ENCODE measurements at places on chromosomes 4 and X.

GRCh38 chr4:118765399-118765798 lies 70.5 kb downstream of the SEC24D start:
- DNase-seq, result peak; percentile 93

- DNase-seq, result no peak
Observed at GRCh38 chr4:152448038-152448707, 87.7 kb downstream of the FBXW7 start.

DNA sequence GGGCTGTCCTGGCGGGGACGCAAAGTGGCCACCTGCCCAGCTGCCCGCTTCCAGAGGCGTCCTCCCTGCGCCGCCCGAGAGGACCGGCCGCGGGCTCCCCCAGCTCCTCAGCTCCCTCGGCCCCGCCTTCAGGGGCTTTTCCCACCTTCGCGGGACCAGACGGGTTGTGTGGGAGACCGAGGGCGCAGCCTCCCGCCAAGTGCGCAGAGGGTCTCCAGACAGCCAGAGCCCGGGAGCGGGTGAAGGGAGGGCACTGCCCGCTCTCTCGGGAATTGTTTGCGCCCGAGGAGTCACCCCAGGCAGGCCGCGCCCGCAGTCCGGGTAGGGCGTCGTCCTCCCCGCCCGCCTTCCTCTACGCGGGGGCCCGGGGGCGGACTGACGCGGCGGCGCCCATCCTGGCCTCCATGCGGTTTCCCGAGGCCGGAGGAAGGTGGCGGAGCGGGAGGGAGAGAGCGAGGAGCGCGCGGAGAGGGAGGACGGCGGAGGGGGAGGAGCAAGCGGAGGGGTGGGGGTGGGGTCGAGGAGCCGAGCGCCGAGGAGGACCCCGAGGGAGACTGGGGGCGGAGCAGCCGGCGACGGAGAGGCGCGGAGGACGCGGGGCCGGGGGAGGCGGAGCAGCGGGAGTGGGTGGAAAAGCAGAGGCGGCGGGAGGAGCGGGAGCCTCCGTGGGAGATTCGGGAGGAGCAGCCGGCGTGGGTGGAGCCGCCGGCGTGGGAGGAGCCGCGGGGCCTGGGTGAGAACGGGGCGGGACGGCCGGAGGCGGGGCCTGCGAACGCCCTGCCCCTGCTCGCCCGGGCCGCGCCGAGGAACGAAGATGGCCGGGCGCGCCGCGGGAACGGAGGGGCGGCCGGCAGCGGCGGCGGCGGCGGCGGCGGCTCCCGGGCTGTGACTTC lies 47.5 kb downstream of the CLDN34 start:
- peak; percentile 55 for DNase-seq

DNA sequence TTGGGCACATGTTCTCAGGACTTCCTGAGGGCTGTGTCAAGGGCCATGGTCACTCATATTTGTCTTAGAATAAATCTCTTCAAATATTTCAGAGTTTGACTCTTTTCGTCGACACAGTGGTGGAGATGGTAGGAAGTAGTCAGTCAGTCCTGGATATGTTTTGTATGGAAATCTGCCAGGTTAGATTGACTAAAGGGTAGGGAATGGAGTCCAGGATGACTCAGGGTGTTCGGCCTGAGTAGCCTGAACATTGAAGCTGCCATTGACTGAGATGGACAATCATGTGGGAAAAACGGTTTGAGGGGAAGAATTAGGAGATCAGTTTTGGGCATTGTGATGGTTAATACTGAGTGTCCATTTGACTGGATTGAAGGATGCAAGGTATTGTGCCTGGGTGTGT lies 177.1 kb upstream of the CENPE start:
- DNase-seq, result no peak

- no peak for DNase-seq
Observed at GRCh38 chrX:12871257-12871656, 4.4 kb downstream of the TLR7 start.

DNA sequence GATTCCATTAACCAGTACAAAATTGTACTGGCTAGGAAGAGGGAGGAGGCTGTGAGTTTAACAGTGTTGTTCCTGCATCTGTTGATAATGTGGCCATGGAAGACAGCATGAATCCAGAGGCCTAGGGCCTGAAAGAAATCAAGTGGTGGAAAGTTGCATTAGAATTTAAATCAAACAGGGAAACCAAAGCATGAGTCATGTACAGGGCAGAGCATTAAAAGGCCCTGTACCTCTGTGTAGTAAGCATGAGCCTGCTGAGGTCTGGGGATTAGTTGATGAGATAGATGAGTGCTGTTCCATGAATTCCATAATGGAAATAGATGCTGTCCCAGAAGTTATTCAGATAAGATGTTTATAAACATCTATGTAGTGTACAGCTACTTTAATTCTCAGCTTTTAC lies 58.3 kb downstream of the MID1IP1 start:
- no peak for DNase-seq

- DNase-seq, result no peak
Observed at GRCh38 chr4:121156822-121157769, 7.0 kb downstream of the TNIP3 start.

DNA sequence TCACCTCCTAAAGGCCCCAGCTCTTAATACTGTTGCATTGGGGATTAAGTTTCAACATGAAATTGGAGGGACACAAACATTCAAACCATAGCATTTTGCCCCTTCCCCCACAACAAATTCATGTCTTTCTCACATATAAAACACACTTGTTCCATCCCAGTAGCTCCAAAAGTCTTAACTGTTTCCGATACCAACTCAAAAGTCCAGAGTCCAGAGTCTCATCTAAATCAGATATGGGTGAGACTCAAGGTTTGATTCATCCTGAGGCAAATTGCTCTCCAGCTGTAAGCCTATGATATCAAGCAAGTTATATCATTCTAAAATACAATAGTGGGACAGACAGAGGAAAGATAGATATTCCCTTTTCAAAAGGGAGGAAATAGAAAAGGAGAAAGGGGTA lies 8.7 kb downstream of the SLC9B1 start:
- no peak for DNase-seq

GRCh38 chr4:91621446-91621845 lies 682.3 kb upstream of the GRID2 start:
- DNase-seq, result no peak

- no peak for DNase-seq
Observed at GRCh38 chr4:15719506-15719905, 16.6 kb downstream of the BST1 start.

- DNase-seq, result no peak
Observed at GRCh38 chr4:55125087-55125721, at the start of gene KDR. Gene KDR, minus strand, starts transcription at chr4:55125595. Its CDS starts 302 bp downstream, at chr4:55125293.

- no peak for DNase-seq
Observed at GRCh38 chrX:456551-457291, 70.0 kb upstream of the PPP2R3B start.

DNA sequence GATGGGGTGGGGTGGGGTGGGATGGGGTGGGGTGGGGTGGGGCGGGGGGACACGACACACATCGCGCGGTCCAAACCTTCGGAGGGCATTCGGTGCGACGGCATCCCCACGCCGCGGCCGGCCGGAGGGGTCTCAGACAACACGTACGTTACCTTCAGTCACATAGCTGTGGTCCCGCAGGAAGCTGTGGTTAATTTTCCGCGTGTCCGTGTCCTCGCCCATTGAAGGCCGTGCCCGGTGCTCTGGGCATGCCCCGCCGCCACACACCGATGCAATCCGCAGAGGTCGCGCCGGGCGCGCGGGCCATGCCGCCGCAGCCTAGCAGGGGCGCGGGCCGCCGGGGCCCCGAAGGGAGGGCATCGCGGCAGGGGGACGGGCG lies 417 bp downstream of the PPP2R2C start:
- no peak for DNase-seq

- no peak for DNase-seq
Observed at GRCh38 chr4:48970471-48970921, 15.6 kb upstream of the CWH43 start.

DNA sequence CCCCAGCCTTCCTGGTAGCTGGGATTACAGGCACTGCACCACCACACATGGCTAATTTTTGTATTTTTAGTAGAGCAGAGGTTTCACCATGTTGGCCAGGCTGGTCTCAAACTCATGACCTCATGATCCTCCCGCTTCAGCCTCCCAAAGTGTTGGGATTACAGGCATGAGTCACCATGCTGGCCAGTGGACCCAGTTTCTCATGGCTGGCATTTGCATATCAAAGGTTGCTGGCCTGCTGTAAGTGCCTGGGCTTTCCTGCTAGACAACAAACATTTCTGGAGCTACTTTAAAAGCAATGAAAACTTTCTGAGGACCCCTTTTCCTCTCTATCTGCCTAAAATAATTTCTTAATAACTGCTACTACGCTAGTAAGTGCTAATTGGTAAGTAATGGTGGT lies 228.2 kb downstream of the PCDH10 start:
- no peak for DNase-seq

Measured in amniotic stem cell (primary cell).